NCI-H1930 (cell line): ENCODE measurements at places on chromosomes 3 and 15.

GRCh38 chr3:7658294-7658693 lies 797.4 kb downstream of the GRM7 start:
- no peak for DNase-seq

DNA sequence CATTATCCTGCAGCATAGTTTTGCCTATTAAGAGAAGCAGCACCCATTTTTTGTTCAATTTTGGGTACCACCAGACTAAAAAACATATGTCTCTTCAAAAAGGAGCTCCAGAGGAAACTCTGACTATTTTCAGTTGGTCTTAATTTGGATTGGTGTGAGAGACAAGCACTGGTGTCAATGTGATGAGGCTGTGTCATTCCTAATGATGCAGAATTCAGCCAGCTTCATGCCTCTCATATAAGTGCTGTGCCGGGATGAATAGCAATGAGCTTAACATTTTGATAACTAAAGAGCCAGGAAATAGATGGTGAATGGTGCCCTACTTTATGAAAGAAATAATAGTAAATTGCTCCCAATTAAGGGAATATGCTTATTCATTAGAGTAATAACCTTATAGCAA lies 15.9 kb downstream of the POPDC2 start:
- DNase-seq, result no peak

DNA sequence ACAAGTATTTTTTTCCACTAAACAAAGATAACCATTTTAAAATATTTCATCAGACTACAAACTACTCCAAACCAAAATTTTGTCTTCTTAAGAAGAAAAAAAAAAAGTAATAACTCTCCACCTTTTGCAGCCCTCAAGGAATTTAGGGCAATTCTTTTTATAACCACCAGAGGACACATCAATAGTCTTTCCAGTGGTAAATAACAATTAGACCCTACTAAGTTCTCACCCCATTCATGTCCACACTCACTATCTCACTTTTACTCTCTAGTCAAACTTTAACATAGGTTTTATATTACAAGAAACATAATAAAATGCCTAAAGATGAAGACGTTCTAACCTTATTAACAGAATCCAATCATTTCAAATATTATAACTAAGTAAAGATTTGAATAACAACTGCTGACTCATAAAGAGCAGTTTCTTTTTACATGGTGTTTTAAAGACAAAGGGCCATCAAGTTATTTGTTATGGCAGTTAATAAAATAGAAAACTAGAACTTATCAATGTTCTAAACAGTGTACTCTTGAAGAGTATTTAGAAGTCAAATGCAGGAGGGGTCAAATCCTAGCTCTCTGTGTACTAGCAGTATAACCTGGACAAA lies 33.0 kb downstream of the CCDC39 start:
- no peak for DNase-seq

DNA sequence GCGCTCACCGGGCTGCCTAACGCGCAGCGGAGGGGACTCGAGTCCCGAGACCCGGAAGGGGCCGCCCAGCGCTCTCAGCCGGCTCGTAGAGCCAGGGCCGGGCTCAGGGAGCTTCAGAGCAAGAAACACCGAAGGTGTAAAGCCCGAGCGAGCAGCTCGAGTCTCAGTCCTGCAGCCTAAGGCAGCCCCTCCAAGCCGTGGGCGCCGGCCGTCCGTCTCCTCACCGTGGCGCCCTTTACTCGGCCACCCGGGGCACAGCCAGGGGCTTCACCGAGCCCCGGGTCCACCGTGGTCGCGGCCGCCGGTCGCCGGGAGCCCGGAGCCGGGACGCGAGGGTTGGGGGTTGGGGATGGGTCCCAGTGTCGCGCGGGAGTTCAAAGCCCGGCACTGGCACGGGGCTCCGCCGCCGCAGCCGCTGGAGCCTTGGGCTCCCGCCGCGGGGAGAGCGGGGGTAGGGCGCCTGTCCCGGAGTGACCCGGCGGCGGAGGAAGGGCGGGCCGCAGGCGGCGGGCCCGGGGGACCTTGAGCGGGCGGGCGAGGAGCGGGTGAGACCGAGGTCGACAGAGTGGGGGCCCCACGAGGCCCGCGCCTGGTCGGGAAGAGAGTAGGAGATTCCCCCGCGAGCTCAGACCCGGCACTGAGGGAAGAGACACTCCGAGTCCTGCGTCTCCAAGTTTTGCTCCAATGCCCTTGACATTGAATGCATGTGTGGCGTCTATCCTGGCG lies 26.9 kb upstream of the THRB start:
- no peak for DNase-seq

- no peak for DNase-seq
These were observed 23.6 kb upstream of the KIF23 start for GRCh38 chr15:69390575-69390974.

GRCh38 chr15:97200161-97200560 lies 760.3 kb upstream of the ARRDC4 start:
- DNase-seq, result no peak

DNA sequence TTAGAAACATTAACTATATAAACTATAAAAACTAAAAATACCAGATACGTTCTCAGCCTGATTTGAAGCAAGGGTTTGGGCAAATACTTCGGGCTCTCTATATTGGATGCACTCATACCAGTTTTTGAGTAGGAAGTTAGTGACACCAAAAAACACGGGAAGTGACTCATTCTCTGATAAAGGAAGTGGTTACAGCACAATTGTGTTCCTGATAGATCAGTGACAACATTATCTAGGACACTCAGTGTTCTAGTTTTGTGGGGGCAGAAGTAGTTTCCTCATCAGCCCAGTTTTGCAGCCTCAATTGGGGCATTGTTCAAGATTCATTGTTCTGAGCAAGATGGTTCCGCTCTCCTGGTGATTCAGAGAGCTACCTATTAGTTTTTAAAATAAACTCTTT lies 469.6 kb upstream of the DPPA4 start:
- no peak for DNase-seq

GRCh38 chr3:71513515-71513914 lies 70.0 kb downstream of the FOXP1 start:
- no peak for DNase-seq

GRCh38 chr3:111702996-111703985 lies 108.1 kb upstream of the ZBED2 start:
- DNase-seq, result no peak

- DNase-seq, result no peak
These were observed 51.3 kb downstream of the ETV5 start for GRCh38 chr3:186057594-186057993.

DNA sequence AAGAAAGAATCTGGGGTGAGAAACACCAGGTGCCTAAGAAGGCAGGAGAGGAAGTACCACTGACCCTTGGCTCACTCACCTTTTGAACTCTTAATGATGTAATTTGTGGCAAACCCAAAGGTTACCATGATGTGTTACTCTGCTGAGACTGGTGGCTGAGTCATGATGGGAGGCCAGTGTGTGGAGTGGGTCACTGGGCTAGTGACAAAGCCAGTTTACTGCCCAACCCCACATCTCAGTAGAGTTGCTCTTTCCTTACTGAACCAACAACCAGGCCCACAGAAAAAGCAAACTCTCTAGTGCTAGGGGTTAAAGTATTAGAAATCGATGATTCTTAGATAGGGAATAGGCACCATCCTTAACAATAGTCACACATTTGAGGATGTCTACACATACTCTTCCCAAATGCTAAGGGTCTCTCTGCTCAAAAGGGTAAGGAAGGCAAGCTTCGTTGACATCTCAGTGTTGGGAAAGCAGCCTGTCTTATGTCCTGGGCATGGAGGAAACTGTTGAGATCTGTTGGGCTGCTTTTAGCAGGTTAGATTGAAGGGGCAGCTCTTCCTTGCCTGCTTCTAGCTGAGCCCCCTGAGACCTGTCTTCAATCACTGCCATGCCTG lies 3.1 kb downstream of the RBP2 start:
- no peak for DNase-seq

- DNase-seq, result no peak
These were observed 37.2 kb upstream of the CPB1 start for GRCh38 chr3:148790370-148790769.

DNA sequence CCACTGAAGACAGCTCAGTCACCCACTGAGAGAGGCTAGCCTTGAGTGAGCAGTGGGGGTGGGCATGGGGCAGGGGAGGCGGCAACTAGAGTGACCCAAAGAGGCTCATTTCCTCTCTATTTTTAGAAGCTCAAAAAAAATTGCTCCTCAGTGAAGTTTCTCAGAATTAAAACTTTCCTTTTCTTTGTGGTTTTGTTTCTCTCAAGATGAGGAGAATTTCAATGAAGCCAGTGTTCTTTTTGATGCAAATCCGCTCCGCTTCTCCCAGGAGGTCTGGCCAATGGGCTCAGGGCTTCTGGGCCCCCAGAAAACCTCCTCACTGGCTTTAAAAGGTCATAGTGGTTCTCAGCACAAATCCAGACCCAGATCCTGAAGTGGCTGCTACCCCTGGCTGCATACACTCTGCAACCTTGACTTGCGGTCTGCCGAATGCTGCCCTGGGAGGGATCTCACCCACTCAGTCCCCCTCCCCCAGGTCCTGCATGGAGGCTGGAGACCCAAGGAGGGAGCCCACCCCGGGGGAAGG lies at the start of gene ACSBG1:
Gene ACSBG1 (minus strand): TSS at position 51 of the 526 bp plus-strand sequence. CDS start 64 bp downstream, outside the sequence.
- DNase-seq, result no peak

GRCh38 chr3:183031826-183032225 lies 51.5 kb upstream of the DCUN1D1 start:
- no peak for DNase-seq

DNA sequence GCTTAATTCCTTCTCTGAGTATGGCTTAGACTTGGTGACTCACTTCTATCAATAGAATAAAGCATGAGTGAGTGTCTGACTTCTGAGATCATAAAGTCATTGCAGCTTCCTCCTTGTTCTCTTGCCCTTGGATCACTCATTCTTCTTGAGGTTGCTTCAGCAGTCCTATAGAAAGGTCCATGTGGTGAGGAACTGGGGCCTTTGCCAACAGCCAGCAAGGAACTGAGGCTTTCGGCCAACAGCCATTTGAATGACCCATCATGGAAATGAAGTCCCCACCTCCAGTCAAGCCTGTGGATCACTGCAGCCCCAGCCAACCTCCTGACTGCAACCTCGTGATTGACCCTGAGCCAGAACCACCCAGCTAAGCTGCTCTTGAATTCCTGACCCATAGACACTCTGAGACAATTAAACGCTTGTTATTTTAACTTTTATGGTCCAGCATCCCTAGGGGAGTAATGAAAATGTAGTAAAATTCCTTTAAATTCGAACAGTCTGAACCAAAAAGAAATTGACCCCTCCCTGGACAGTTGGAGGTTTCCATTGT lies 84.5 kb downstream of the WDR76 start:
- no peak for DNase-seq

GRCh38 chr3:58207954-58208353 lies 2.8 kb downstream of the DNASE1L3 start:
- no peak for DNase-seq

- DNase-seq, result no peak
These were observed 202.8 kb upstream of the BCL6 start for GRCh38 chr3:187947927-187948682.

DNA sequence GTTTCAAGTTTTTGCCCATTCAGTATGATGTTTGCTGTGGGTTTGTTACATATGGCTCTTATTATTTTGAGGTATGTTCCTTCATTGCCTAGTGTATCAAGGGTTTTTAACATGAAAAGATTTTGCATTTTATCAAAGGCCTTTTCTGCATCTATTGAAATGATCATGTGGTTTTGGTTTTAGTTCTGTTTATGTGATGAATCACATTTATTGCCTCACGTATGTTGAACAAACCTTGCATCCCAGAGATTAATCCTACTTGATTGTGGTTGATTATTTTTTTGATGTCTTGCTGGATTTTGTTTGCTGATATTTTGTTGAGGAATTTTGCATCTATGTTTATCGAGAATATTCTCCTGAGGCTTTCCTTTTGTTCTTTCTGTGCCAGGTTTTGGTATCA lies 39.4 kb downstream of the TMCO5A start:
- no peak for DNase-seq

DNA sequence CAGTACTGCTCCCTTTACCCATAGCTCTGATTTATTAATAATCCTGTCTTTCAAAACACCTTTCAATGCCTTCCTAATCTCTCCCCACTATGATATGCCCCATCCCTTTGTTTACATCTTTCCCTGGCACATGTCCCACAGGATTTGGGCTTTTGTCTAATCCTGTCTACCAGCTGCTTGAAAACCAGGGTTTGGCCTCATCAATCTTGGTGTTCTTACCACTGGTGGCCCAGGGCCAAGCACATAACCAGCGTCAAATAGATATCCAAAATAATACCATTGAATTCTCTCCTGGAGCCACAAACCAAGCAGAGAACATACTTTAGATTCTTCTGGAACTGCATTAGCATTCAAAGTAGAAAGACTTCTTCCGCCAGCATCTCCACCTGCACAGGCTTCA lies 104.8 kb upstream of the PPP2R3A start:
- DNase-seq, result no peak

GRCh38 chr3:183818706-183819624 lies 6.4 kb downstream of the MAP6D1 start:
- no peak for DNase-seq

DNA sequence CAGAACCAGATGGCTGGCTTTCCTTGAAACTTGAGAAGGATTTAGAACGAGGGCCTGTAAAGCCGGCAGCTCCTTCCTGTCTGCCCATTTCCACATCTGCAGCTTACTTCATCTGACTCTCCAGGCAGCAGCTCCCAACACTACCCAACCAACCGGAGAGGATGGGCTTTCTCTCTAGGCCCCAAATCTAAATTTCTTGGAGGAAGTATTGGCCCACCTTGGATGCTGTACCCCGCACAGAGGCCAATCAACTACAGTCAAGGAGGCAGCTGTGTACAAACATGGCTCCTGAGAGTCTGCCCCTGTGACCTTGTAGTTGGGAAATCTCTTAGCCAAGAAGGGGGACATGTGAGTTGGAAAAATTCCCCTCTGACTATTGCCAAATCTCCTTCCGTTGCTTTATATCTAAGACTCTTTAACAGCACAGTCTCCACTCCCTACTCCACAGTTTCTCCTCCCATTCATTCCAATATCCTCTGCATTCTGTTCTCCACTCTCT lies 8.0 kb upstream of the ACAP2 start:
- no peak for DNase-seq

DNA sequence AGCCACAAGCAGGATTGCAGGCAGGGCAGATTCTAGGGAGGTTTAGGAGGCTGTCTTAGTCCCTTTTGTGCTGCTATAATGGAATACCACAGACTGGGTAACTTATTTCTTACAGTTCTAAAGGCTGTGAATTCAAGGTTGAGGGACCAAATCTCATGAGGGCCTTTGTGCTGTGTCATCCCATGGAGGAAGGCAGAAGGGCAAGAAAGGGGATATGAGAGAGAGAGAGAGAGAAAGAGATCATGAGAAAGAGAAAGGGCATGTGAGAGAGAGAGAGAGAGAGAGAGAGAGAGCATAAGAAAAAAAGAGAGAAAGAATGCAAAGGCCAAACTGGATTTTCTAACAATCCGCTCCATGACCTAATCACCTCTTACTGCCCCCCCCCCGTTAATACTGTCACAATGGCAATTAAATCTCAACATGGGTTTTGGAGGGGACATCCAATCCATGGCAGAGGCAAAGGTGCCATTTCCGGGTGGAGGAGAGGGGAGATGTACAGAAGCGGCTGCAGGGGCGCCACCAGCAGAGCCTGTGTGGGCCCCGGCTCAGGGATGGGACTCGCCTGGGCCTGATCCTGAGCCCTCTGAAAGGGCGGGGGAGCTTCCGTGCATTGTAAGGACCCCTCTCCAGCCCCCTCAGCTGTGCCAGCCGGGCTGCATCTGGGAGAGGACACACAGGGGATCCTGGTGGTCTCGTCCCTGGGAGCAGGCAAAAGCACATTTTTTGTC lies 20.5 kb downstream of the MRPS11 start:
- DNase-seq, result no peak
